Posterior vena cava (tissue), 2 donors: ENCODE measurements at places on chromosomes 1 and 21. TPM values are rescaled to one million over a fixed set of nuclear protein-coding genes. Genes with fewer than 3 reads are reported as not detected.
A peak's percentile ranks its signal among the peaks of the same experiment; 100 is the strongest.

The PCP4 gene
- total RNA-seq, result 51.4 TPM

The OXCT2 gene
- total RNA-seq, result 1.2 TPM

The ZZZ3 gene
- 39.0 TPM for total RNA-seq

The VHLL gene
- not detected for total RNA-seq

The KIF21B gene
- 2.9 TPM for total RNA-seq

The WDR64 gene
- not detected for total RNA-seq

The MCOLN3 gene
- 0.46 TPM for total RNA-seq

The GGPS1 gene
- 30.8 TPM for total RNA-seq

DNA sequence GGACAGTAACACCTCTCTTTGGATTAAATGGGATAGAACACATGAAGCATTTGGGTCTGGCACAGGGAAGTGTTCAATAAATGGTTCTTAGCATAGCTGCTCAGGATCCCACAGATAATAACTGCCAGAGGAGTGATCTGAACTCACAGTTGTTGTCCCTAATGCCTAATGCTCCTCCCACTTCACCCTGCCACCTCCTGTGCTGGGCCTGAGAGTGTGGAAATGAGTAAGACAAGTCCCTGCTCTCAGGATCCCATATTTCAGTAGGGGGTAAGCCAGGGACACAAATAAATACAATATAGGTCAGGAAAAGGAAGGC lies 19.9 kb upstream of the FOXO6 start:
- no peak for DNase-seq

GRCh38 chr1:195754874-195755273 lies 853.4 kb downstream of the KCNT2 start:
- DNase-seq, result no peak

- peak; percentile 75 for DNase-seq
Measured at GRCh38 chr1:226629210-226629895, 80.8 kb downstream of the STUM start.

- DNase-seq, result no peak
Measured at GRCh38 chr1:185156288-185156853, 382 bp downstream of the TRMT1L start.

GRCh38 chr1:8679395-8679800 lies 138.0 kb downstream of the RERE start:
- DNase-seq, result no peak

DNA sequence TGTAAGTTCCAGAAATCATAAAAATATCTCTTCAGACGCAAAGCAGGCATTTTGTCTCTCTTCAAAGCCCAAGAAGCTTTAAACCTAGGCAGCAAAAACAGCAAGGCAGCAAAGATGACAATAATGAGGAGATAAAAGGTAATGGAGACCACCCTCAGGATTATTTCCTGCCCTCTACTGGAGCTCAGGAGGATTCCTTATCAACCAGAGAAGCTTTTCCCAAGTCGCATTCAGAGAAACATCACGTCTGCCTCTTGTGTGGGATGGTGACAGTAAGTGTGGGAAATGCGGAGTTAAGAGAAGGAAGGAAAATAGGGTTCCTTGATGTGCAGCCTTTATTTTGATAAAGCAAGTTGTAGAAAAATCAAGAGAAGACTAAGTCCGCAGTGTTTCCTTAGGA lies 365.8 kb downstream of the RGS7 start:
- DNase-seq, result no peak

DNA sequence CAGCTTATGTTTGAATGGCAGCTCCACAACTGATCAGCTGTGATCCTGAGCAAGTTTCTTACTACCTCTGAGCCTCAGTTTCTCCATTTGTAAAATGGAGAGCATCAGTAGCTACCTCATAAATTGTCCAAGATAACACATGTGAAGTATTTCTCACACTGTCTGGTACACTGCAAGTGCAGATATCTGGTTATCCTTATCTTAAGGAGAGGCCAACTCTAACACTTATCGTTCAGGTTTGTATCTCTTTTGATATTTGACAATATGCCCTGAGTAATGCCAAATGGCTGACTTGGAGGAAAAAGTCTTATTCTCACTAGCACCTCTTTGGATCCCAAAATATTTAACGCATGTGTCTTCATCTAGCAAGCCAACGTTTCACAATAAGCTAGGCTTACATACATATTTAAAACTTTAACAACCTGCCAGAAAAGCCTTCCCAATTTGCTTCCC lies 2.7 kb downstream of the CSRP1 start:
- DNase-seq, result no peak

- DNase-seq, result no peak
Measured at GRCh38 chr1:95221306-95221705, 12.7 kb upstream of the RWDD3 start.

GRCh38 chr1:206001476-206001888 lies 1.7 kb downstream of the RAB7B start:
- DNase-seq, result no peak

DNA sequence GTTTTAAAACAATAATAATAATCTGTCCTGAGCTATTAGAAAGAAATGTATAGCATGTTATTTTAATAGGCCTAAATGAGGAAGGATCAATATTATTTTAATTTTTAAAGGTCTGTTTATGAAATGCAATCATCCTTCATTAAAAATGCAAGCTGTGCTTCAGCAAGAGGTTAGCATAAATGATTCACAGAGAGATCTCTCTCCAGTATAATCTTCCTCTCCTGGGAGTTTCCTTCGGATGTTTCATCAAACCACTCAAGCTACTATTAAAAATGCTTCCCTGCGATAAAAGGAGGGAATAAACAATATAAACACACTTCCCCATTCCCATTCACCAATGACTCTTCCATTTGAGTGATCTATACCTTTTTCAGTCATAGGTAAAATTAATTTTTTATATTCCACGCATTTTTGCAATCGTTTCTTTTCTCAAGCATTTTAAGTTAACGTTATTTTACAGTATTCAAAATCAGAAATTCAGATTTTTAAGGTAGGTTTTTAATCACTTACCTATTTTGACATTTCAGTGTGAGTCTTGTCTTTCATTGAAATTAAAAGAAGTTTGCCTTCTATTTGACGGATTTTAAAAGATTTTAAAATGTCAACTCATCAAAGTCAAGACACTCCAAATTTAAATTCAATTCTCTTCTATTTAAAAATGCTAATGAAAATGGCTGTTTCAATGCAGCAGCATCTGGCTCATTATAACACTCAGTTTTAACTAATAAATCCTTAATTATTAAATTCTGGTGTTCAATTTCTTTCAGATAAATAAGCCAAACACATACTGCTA lies 64.3 kb downstream of the RERE start:
- DNase-seq, result no peak
